Gastroesophageal sphincter (tissue), 4 donors: ENCODE measurements at places on chromosomes 1 and 21.

DNA sequence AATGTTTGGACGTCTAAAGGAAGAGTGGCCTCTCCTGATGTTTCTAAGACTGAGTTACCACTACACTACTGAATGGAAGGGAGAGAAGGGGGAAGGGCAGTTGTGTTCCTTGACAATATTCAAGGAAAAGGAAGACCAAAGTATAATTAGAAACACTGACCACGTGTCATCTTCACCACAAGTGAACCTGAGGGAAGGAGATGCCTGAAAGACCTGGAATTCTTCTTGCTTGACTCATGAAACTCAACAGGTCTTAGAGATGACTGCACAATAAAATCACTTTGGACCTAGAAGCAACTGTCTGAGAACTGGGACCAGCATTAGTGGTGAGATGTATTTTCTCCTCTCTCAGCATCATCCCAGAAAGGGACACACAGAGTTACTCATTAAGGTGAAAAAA, 56.7 kb downstream of the PTPN14 start:
- ATAC-seq = no peak

DNA sequence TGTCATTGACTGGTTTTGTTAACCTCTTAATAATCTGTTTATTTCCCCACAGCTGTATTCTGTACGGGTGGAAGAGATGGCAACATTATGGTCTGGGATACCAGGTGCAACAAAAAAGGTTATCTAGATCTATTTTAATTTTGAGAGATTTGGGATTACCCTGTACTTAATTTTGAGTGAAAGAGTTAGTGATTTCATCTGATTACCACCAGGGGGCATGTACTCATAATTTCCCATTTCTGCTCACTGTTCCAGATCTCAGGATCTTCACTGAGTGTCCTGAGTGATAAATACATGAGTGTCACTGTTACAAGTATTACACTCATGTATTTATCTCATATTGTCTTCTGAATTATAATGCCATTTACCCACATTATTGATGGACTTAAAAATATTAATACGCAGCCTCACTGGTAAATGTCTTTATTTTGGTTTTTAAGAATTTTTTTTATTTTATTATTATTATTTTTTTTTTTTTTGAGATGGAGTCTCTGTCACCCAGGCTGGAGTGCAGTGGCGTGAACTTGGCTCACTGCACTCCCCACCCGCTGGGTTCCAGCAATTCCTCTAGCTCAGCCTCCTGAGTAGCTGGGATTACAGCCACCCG, 27.4 kb downstream of the DTL start:
- peak; percentile 43 for ATAC-seq

GRCh38 chr1:115717541-115717940, 51.0 kb downstream of the CASQ2 start:
- peak; percentile 52 for ATAC-seq

- no peak for ATAC-seq
Observed at GRCh38 chr1:11951901-11952300, 17.4 kb downstream of the PLOD1 start.

- ATAC-seq = no peak
Observed at GRCh38 chr1:207973898-207974568, 63.1 kb upstream of the CD34 start.
